Stromal cell of bone marrow (primary cell): ENCODE measurements at places on chromosomes 3 and 15.

DNA sequence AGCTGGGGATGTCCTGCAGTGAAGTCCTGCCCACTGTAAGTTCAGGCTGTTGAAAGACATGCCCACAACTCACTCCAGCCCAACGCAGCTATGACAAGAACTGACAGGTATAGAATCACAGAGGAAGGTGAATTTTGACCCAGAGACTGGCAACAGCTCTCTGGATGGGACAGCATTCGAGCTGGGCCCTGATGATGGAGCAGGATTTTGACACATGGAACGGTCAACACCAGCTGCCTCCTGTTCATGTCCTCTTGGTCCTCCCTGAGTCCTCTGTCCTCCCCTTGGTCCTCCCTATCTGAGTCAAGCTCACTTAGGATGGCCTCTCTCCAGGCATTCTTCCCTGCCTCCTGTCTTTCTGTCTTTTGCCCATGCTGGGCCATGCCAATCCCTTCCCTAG lies 15.2 kb upstream of the ACAN start:
- DNase-seq = no peak

DNA sequence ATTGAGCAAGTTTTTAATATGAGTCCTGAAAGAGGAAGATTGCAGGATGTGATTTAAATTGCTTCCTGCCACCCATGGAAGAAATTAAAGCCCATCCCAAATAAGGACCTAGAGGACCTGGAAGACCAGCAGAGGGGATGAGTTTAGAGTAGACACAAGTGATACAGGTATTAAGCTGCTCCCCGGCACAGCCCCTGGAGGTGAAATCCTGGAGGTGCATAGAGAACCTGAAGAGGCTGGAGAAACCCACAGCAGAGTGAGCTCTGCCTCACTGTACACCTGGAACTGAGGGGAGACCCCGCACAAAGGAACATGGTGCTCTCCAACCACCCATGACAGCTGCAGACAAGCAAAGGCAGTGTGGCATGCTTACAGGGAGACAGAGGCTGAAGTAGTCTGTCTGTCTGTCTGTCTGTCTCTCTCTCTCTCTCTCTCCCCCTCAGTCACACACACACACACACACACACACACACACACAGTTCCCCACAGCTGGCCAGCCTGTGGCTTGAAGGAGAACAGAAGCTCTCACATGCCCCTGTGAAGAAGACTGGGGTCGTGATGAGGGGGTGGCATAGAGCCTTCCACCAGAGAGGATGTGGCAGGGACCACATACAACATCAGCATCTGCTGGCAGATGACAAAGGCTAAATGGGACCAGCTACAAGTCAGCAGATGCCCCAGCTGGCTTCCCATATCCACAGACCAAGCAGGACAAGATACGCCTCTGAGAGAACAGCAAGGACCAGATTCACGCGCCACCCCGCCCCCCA lies 38.1 kb downstream of the FSIP1 start:
- DNase-seq = no peak

DNA sequence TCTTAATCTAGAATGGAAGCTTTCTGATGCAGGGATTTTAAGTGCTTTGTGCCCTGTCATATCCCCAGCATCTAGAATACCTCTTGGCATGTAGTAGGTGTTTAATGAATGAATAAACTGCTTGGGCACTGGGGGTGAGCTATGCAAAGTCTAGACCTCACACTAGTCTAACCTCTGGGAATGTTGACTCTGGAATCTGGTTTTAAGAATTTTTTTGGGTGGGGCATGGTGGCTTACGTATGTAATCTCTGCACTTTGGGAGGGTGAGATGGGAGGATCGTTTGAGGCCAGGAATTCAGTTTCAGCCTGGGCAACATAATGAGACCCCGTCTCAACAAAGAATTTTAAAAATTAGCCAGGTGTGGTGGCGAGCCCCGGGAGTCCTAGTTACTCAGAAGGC lies 146.3 kb upstream of the RGMA start:
- no peak for DNase-seq

DNA sequence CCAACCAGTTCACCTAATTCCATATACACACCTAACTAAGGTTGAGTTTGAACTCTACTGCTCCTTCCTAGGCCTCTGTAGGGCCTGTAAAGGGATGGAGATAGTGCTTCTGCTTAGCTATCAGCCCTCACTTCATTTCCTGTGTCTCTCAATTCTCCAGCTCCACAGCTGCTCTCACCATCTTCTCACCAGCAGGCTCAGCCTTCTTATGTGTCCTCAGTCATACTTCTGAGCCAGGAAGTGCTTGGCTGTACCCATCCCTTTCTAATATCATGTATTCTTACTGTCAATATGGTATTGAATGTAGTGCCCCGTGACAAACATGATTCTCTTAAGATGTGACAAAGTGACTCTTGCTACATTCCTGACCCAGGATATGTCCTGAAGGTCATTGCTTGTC lies 116.9 kb downstream of the SLC9A9 start:
- no peak for DNase-seq

DNA sequence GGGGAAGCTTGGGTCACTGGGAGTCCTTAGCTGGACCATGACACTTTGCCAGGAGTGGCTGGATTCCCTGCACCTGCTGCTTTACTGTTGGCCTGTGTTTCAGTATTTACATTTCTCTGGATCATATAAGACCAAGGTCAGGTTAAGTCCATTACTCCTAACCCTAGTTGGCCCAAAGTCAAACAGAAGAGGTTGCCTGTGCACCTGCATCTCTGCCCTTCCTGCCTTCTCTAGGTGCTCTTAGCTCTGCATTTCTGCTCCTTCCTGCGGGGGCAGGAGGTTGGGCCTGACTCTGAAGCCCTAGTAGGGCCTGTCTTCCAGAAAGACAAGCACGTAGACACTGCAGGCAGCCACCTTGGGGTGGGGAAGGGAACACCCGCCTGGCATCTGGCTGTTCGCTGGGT lies 124.3 kb downstream of the RPLP1 start:
- no peak for DNase-seq

- DNase-seq = no peak
Measured at GRCh38 chr3:7876741-7877297, 624.8 kb upstream of the LMCD1 start.

DNA sequence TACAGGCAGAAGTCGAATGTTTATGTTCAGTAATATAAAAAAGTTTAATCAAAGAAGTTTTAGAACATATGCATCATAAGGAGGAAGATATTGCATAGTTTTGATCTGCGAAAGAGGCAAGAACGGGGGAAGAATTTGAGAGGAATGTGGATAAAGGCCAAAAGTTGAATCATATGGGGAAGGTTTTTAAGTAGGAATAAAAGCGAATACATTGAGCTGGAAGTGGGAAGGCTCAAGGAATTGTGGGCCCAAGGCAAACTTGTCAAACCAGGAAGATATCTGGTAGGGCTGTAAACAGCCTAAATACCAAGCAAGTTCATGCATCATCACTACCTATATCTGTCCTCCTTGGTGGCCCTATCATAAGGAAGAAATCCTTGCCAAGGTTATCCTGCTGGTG lies 186.9 kb downstream of the MAGI1 start:
- DNase-seq = no peak

- DNase-seq = no peak
Measured at GRCh38 chr3:15542614-15543013, 21.1 kb upstream of the COLQ start.

GRCh38 chr3:184868477-184868876 lies 56.5 kb downstream of the VPS8 start:
- no peak for DNase-seq

GRCh38 chr3:195129072-195129643 lies 141.8 kb downstream of the XXYLT1 start:
- no peak for DNase-seq

GRCh38 chr15:62122249-62122648 lies 42.8 kb downstream of the C2CD4B start:
- DNase-seq = no peak

DNA sequence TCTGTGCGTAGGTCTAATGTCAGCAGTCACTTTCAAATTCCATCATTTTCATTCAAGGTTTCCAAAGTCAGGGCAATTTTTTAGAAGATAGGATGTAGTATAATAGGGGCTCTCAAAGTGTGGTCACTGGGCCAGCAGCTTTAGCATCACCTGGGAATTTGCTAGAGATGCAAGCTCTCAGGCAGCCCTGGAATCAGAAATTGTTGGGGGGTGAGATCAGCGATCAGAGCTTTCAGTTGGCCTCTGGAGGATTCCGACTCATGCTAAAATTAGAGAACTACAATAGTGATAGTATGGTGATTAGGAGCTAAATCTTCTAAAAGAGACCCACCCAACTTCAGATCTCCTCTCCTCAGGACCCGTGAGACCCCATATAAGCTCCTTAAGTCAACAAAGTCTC lies 2.4 kb upstream of the FRMD4B start:
- no peak for DNase-seq

DNA sequence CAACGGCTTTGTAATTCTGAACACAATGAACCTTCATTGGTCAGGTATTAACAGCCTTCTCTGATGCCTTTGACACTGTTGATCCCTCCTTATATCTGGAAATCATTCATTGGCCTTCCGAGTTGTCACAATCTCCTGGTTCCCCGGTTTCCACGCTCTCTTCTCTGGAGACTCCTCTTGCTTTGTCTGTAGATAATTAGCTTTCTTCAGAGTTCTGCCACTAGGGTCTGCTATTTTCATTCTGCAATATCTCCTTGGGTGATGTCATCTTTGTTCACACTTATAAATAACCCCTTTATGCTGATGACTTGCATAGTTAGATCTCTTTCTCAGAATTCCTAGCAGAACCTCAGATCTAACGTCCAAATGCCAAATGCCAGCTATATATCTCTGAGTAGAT lies 583.8 kb upstream of the ZNF717 start:
- no peak for DNase-seq
